ENCODE measurements at places on chromosomes 12 and 14.

DNA sequence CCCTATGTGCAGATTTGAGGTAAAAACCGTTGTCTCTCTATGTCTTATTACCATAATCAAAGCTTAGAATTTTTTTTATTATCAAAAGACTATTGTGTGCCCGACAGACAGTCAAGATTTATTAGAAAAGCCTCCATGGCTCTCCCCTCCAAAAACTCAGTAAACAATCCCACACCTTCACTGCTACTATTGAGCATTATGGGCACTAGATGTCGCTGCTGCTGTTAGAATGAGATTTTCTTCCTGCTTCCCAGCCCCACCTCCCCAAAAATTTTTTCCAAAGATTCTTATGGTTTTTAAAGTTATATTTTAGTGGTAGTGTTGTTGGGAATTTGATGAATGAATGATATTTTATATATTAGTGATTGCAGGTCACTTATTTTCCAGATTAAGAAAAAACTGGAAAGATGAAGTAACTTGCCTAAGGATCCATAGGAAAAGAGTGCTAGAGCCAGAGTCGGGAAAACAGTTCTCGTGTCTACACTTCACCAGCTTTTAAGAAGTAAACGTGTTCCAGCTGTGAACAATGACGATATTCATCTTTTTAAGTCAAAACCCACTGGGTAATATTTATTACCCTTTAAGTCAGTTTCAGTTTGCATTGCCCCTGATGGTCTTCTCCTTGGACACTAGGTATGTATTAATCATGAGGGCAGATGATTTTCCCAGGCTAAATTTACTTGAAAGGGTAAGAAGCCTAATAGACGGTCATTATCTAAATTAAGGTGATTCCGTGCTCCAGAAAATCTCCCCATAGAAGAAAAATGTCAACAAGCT lies 12.2 kb upstream of the FOXG1 start:
- DNase-seq: no peak

DNA sequence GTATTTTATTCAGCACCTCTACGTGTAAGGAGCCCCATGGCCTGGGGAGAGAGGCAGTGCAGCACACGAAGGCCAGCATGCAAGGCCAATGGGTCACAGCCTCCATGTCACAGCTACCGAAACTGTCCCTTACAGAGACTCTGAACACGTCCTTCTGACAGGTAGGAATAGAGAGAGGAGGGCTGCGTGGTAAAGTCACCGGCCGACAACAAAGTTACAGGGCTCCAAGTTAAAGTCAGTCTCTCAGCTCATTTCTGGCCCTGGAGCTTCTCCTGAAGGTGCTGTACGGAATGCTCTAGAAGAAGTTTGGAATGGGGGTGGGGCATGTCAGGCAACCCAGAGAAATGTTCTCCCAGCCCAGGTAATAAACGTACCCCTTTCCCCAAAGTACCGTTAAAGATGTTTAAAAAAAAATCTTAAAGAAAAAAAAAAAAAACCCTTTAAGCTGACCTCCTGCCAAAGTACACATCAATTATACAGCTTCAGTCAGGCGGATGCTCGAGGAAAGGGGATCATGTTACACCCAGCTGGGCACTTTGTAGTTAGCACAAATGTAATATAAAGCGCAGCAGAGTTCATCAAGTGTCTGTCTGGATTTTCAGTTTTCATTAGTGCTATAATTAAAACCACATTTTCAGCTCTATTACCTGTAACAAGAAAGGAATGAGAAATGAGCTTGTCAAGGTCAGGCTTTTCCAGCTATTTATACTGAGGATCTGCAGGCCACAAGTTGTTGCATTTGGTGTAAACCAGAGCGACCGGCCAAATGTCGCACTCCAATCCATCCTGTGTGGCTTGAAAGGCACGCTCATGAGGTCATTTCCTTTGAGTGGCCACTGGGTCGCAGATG lies 53.3 kb upstream of the CDKN3 start:
- DNase-seq: no peak

DNA sequence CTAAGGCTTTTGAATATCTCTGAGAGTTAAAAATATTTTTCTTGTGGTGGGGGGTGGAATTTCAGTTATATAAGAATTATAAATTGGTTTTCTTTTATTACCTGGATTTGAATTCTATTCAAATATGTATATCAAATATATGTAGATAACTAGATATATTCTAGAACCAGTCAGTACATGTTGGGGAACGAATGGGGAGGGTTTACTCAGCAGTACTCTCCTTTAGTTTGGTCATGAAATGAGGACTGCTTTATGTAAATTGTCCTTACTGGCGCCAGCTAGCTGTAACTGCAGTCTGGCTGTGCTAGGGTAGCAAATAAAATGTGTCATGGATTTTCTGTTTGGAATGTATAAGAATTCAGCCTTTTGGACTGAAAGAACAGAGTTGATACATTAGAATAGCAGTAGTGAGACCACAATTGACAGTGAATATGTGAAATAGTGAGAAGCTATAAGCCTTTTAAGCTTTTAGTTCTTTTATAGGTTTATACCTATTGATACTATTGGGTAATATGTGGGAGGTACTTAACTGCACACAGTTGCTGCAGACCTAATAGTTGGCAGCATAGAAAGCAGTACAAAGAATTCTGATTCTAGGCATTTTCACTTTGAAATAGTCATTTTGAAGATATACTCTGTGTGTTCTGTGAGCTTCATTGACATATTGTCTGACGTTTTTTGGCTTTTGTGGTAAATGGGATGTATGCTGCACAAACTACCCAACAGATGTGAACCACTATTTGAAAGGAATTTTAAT lies 29.0 kb downstream of the ATF7IP start:
- no peak for DNase-seq

- no peak for DNase-seq
Measured at GRCh38 chr12:3945671-3946070, 72.5 kb upstream of the PARP11 start.

- DNase-seq: no peak
Measured at GRCh38 chr12:110972866-110973265, 52.5 kb upstream of the MYL2 start.
